ENCODE measurements at places on chromosomes 11 and 22. TPM values are rescaled to one million over a fixed set of nuclear protein-coding genes. Genes with fewer than 3 reads are reported as not detected.

SRRD gene
- total RNA-seq = 34.1 TPM

DNA sequence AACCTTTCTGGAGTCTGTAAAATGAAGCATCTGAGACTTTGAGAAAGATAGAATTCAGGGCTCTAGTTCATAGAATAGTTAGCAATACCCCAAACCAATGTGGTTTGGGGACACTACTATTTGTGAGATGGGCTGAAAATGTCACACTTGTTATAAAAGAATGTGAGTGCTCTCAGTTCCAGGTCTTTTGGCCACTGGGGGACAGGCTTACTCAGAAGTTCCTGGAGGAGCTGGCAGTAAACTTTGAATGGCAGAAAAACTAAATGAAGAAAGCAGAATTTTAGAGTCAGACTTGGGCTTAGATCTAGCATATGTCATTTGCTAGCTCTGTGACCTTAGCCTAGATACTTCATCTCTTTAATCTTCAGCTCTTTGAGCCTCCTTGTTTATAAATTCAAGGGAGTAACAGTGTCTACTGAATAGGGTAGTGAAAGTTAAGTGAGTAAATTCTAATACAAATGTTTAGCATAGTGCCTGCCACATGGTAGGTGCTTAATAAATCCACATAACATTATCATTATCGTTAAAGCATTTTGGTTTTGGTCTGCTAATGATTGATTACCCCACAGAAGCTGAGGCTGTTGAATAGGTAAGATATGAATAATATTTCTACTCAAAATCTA lies 3.7 kb downstream of the LYVE1 start:
- no peak for DNase-seq

DNA sequence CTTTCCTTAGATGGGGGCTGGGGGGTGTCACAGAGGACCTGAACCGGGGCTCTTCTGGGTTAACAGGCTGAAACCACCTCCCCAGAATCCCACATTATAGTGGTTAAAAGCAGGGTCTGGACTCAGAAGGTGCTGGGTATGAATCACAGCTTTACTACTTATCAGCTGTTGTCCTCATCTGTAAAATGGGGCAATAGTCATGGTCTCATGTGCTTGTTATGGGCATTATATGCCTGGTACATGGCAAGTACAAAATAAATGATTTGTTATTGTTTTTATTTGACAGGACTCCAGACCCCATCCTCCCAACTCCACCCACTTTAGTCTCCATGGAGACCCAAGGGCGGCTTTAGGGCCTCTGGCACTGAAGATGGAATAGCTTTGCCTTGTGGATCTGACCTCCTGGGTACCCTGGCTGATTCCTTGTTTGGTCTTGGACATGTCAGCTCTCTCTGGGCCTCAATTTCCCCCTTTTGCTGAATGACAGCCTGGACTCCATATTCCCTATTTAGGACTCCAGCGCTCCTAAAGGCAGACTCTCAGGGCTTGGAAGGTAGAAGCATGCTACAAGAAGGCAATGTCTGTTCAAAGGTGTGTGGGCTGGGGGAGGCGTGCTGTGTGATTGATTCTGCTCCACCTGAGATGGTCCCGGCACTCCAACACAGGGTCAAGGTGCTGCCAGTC lies 812 bp upstream of the SMTN start:
- no peak for DNase-seq

GRCh38 chr11:20089367-20089766 lies 70.9 kb downstream of the DBX1 start:
- DNase-seq = no peak

DNA sequence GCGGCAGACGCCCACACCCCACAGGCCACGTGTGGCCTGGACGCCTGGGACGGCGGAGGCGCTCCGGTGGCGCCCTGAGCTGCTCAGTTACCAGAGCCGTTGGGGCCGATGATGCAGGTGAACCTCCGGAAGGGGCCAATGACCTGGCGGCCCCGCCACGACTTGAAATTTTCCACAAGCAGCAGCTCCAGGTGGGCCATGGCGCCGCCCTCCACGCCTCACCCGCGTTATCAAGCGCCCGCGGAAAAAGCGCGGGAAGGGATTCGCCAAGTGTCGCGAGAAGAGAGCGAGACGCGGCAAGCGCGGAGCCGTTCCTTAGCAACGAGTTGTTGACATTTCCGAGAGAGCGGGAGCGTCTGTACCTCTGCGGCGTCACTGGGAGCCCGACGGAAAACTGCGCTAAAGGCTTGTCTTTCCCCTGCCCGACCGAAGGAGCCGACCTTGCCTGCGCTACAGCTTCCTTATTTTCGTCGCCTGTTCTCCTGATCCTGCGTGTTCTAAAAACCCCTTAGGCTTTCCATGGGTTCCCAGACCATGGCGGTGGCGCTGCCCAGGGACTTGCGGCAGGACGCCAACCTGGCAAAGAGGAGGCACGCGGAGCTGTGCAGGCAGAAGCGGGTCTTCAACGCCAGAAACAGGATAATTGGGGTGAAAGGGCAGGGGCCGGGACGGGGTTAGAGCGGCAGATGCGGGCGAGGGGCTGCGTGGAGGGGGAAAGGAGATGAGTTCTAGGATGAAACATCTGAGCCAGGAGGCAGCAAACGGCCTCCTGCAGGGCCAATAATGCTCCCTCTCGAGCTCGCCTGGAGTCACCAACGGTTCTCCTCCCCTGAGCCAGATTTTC lies at the start of the genes RIBC2 and SMC1B:
TSS of gene RIBC2 (plus strand) at position 326 of the 844 bp plus-strand sequence. CDS start at position 520, 194 bp downstream.
TSS of gene SMC1B (minus strand) at position 232 of the 844 bp plus-strand sequence. CDS start at position 200, 32 bp downstream.
- DNase-seq = peak; percentile 1

TYMP gene
- total RNA-seq = 7.6 TPM

- DNase-seq = no peak
Observed at GRCh38 chr11:6834021-6834420, 11.5 kb upstream of the OR10A5 start.

DNA sequence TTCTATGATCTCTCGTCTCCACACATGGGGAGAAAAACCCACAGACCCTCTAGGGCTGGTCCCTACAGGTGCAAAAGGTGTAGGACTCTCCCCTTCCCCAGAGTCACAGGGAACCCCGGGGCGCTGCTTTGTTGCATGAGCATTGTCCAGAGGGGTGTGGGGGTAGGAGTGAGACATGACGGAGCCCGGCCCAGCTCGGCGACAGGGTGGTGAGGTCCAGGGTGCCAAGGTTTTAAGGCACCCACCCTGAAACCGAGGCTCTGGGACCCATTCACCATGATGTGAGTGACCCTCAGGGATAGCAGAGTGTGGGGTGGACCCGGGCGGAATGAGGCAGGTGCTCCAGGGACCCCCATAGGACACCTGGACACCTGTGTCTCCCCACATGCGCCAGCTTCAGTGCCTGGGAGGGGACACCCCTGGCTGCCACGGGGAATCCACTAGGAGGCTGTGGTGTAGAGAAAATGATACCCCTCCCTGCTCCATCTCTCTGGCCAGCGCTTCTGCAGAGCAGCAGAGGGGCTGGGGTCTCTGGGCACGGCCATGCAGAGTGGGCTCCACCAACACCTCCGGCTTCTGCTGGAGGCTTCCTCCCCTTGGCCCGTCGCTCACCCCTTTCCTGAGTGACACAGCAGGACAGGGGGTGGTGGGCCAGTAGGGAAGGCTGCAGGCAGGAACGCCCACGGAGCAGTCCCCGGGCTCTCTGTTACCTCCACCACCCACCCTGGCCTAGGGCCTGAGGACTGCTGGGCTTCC lies 15.2 kb downstream of the KRTAP5-5 start:
- DNase-seq = no peak

GRCh38 chr11:7749456-7749855 lies 43.2 kb upstream of the OVCH2 start:
- no peak for DNase-seq

DNA sequence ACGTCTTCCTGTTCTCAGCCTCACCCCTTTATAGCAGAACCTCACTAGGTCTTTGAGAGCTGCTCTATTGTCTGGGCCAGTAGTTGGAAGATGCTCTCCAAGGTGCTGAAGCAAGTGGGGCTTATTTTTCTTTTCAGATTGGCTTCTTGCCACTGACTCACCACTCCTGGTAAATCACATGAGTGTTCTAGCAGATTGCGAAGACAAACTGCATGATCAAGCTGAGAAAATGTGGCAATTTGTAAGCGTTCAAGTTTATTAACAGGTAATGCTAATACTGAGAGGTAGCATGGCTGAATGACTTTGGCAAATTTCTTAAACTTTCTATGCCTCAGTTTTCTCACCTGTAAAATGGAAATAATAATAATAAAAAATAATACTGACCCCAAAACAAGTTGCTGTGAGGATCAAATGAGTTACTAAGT lies 59.2 kb downstream of the CACNG2 start:
- peak; percentile 88 for DNase-seq

- DNase-seq = peak; percentile 35
Observed at GRCh38 chr11:88320149-88320559, 17.4 kb downstream of the CTSC start.

DNA sequence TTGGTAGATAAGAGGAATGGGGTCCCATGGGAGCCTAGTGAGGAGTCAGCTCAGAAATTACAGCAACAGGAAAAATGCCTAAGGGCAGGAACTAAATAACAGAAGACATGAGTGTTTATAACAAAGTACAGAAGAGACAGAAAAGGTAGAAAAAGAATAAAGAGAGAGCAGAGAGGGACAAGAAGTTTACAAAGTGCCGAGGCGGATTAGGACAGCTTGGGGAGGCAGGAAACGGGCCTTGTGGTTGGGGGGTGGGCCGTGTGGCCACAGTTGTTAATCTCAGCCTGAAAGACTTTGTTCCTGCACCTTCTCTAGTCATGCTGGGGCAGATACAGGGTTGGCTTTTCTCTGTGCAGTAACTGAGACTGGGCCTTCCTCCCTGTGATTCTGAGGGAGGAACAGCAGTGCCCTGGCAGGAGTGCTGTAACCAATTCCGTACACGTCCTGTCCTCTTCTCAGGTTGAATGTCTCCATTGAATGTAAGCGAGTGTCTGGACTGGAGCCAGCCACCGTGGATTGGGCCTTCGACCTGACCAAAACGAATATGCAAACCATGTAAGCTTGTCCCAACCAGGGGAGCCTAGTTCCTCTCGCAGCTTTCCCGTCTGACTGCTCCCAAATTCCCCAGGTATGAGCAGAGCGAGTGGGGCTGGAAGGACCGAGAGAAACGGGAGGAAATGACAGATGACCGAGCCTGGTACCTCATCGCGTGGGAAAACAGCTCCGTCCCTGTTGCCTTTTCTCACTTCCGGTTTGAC lies 13.2 kb downstream of the NAA40 start:
- no peak for DNase-seq

DNA sequence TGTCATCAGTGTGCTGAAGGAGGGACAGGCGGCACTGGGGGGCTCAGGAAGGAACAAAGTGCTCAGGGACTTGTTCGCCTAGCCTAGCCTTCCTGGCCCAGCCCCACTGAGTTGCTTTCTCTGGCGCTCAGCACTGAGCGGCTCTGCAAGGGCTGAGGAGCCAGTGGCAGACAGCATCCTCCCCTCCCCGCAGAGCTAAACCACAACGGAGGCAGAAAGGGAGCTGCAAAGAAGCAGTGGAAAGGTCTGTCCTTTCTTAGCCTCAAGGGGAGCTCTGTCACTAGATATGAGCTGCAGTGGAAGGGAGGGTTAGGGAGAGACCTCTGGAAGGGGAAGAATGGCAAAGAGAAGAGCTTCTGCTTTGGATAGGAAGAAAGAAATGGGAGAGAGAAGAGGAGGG lies 89.7 kb upstream of the PHOX2A start:
- DNase-seq = no peak

POU2AF2 gene
- total RNA-seq = not detected

- DNase-seq = no peak
Observed at GRCh38 chr22:37206118-37206840, 6.0 kb downstream of the SSTR3 start.

RIC3 gene
- total RNA-seq = 1.6 TPM

SLC22A25 gene
- not detected for total RNA-seq

All from epithelial cell of proximal tubule (primary cell).